ENCODE measurements at places on chromosomes 7 and 10.
A peak's percentile ranks its signal among the peaks of the same experiment; 100 is the strongest.

- no peak for DNase-seq
These were observed 5.7 kb upstream of the GLCCI1 start for GRCh38 chr7:7962851-7963250.

- DNase-seq: peak; percentile 1
These were observed 34.1 kb upstream of the NOBOX start for GRCh38 chr7:144437370-144438191.

- no peak for DNase-seq
These were observed 17.3 kb downstream of the HIP1 start for GRCh38 chr7:75721426-75721825.

DNA sequence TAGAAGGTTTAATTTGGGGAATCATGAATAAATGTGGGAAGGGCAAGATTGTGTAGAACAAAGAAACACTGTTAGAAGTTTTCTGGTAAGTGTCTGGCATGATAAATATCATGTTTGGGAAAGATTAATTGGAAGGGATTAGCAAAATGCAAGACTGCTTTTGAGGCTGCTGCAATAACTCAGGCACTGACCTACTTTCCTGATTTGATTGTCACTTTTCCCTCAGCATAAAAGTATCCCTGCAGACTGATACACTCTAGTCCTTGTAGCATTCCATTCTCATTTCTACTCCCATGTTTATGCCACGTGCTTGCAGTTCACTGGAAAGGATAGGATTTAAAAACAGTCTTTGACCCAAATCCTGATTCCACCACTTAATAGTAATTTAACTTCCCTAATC lies 303.3 kb upstream of the SEMA3A start:
- no peak for DNase-seq

GRCh38 chr10:27680006-27680557 lies 65.5 kb downstream of the MKX start:
- no peak for DNase-seq

DNA sequence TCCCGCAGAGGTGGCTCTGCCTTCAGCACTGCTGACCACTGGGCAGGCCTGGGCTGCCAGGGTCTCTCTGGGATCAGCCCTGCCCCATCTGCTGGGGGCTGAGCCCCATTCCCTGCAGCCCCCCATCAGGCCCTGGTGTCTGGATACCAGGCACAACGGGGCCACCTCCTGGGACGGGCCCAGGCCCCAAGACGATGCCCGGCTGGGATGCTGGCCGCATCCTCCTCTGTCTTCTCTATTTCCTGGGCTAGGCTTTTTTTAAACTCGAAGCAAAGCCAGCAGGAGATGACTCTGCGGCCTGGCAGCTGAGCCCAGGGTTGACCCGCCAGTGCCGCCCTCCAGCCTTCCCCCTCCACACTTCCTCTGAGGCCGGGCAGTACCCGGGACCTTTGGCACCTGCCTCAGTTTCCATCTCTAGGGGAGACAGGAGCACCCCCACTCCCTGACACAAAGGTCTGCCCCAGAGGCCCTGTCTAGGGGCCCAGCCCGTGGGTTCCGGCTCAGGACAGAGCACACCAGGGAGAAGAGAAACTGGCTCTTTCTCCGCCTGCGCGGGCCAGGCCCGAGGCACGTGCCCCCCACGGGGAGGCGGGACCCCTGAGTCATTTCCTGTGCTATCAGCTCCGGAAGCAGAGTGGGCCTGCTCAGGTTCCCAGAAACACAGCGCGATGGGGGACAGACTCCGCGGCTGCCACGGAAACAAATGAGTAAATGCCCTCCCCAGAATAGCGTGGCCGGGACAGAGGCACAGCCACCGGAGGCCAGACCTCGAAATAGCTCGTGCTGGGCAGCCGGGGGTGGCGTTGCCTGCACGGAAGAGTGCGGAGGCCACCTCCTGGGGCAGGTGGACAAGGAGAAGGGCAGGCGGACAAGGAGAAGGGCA lies 84.6 kb upstream of the PDGFA start:
- DNase-seq: peak; percentile 98

GRCh38 chr10:86775056-86775869 lies 18.8 kb downstream of the BMPR1A start:
- DNase-seq: no peak

DNA sequence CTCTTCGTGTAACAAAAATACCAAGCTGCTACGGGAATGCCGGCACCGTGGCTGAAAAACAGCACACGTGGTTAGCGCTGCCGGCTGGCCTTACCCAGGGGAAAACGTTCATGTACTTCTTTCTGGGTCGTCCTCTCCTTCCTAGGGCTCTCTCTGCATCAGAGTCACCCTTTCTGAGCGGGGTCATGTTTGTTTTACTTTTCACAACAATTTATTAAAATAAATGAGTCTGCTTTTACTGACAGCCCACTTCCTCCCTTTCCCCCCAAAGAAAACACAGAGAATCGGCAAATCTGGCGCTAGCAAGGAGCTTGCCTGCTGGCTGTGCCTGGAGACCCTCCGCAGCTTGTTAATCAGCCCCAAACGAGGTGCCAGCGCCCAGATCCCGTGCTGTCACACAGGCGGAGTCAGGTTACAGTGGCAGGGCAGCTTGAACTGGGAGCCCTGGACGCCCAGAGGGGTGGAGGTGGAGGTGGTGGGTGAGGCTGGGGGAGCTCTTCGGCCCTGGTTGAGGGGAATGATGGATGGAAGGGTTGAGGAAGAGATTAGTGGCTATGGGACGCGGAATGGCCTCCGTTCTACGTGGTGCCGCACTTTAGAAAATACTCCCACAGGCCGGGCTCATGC lies 162.2 kb upstream of the TNS3 start:
- DNase-seq: no peak

DNA sequence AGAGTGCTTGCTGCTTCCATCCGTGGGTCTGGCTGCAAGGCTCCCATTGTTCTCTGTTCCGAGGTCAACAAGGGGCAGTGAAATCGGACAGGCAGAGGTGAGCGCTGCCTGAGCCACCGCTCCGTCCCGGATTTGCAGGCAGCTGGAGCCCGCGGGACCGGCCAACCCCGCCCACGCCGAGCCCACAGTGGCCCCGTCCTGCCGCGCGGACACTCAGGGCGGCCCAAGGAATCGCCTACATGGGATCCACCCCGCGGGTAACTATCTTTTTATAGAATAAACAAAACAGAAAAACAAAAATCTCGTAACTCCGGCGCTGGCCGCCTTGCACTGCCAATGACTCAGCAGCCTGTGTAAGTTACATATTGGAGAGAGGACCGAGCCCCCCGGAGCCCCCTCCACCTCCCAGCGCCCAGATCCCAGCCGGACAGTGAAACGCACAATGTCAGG lies 1.9 kb downstream of the BNIP3 start:
- DNase-seq: no peak

DNA sequence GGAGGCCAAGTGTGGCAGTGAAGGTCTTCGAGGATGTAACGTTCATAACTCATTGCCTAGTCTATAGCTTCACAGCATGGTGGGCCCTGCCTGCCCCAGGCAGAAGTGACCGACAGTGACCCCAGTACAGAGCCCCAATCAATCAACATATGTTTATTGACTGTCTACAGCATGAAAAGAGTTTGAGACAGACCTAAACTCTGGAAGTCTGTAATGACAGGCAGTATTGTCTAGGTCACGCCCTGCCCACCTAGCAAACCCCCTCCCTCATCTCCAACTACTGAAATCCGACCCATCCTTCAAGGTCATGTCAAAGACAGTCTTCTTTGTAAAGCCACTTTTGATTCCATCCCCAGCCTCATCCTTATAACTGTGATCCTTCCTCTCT lies 43.9 kb downstream of the LYZL1 start:
- DNase-seq: no peak

DNA sequence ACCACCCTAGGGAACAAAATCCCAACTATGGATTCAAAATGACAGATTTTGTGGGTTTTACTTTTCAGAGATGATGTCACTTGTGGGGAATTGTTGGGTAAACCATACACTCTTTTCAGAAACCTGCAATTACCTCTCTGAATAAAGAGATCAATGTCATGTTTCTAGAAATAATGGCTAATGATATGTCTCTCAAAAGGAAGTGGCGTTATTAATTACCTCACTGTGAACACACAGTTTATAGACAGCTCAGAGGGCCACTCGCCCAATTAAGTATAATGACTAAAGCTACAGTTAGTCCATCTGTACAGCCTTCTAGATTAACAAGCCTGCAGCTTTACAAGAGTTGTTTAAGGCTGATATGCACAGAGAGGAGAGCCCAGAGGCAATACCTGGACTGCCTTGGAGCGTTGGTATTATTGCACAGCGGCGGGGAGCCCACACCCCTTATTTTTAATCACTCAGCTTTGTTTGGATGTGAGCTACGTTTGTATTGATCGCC lies 79.5 kb downstream of the RAB11FIP2 start:
- no peak for DNase-seq

GRCh38 chr10:29646238-29646902 lies 11.6 kb upstream of the SVIL start:
- DNase-seq: no peak

- peak; percentile 58 for DNase-seq
These were observed 64.3 kb downstream of the RGS10 start for GRCh38 chr10:119478111-119478802.

GRCh38 chr7:140656548-140657515 lies 15.9 kb upstream of the ADCK2 start:
- no peak for DNase-seq

DNA sequence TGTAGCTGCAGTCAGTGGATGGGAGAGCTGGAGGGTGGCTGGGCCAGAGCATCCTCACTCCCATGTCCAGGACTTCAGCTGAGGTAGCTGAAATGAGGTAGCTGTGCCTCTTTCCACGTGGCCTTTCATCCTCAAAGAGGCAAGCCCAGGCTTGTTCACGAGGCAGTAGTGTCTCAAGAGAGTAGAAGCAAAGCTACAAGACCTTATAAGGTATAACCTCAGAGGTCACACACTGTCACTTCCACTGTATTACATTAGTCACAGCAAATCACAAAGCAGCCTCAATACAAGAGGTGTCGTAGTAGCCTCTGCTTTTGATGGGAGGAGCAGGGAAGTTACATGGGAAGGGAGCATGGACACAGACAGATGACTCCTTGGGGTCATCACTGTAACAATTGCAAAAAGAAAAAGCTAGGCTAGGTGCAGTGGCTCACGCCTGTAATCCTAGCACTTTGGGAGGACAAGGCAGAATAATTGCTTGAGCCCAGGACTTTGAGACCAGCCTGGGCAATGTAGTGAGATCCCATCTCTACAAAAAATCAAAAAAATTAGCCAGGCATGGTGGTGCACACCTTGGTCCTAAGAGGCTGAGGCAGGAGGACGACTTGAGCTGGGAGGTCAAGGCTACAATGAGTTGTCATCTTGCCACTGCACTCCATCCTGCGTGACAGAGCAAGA lies 97.5 kb downstream of the SKIDA1 start:
- DNase-seq: no peak

DNA sequence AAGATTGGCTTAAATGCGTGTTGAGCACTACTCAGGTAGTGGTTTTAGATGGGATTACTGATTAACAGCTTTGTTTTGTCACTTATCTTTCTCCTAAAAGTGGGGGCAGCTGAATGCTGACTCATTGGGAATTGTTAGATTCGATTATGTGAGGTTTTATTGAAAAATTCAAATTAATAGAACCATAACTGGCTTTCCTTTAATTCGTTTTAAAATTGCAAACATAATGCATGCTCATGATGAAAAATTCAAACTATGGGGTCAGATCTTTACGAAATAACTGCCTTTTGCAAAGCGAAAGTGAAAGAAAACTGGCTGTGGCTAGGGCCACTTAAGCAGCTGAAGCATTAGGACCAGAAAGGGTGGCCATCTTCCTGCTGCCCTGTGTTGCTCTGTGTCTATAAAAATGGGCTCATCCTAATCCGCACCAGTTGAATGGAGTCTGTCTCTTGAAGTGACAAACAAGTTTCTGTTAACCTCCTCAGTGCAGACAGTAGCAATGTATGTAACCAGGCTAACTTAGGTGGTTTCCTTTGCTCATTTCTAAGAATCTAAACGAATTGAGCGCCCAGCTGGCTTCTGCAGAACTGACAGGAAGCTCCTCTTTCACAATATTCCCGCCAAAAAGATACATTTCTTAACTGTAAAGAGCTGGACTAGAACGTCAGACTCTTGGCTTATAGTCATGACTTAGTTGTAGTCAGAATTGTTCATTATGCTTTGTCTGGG lies 27.8 kb downstream of the DENND10 start:
- DNase-seq: peak; percentile 55

DNA sequence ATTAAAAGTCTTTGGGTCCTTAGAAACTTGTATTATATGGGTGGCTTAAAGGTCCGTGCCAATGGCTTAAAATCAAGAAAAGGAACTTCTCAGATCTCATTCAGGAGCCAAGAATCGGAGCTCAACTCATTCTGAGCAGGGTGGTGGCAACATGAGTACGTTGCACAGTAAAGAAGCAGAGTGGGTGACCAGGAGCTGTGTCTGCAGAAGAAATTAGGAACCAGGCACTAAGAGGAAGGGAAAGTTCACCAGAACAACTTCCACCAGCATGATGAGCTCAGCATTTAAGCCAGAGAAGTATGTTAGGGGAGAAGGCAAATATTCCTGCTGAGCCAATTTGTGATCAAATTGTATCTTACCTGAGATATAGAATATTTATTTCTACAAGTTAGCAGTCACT lies 236.0 kb upstream of the NRP1 start:
- no peak for DNase-seq

- no peak for DNase-seq
These were observed 40.2 kb downstream of the PDSS1 start for GRCh38 chr10:26737730-26738129.

DNA sequence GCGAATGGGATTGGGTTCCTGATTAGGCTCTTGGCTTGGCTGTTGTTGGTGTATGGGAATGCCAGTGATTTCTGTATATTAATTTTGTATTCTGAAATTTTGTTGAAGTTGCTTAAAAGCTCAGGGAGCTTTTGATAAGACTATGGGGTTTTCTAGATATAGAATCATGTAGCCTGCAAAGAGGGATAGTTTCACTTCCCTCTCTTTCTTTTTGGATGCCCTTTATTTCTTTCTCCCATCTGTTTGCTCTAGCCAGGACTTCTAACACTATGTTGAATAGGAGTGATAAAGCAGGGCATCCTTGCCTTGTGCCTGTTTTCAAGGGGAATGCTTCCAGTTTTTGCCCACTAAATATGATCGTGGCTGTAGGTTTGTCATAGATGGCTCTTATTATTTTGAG lies 40.4 kb upstream of the MPP7 start:
- no peak for DNase-seq

DNA sequence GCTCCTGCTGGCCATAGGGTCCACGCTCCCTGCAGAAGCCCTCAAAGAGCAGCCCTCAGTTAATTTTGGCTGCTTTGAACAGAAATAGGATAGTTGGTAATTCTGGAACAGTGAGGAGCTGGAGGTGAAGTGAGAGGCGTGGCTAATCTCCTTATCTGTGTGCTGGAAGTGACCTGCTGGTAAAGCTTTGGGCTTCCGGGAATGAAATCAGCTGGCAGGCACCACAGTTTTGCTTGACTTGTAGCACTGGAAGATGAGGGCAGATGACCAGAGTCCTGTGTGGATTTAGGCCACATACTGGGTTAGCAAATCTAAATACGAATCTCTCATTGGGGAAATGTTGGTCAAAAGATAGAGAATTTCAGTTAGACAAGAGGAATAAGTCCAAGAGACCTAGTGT lies 10.2 kb downstream of the ATP6V0E2 start:
- DNase-seq: no peak

DNA sequence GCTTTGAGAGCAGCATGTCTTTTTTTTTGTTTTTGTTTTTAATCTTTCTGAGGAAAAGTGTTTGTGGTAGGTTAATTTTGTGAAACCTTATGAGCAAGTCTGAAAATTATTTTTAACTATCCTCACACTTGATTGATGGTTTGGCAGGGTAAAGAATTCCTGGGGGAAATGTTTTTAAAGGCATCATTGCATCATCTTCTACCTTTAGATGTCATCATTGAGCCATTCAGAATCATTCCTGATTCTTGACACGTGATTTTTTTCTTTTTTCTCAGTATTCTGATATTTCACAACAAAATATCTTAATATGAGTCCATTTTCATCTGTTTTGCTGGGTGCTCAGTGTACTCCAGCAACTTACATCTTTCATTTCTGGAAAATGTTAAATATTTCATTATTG lies 28.3 kb downstream of the PALS2 start:
- no peak for DNase-seq

Measured in CD8-positive, alpha-beta T cell (primary cell).